SJSA1 (cell line): ENCODE measurements at places on chromosomes 5 and 9. TPM values are rescaled to one million over a fixed set of nuclear protein-coding genes. Genes with fewer than 3 reads are reported as not detected.

GRCh38 chr5:60540856-60541805 lies 158.8 kb downstream of the DEPDC1B start:
- no peaks in the 10 kb centered on the region for H3K36me3 ChIP-seq
- H3K4me3 ChIP-seq = no peak overlapping the region
- DNase-seq = no peak

DNA sequence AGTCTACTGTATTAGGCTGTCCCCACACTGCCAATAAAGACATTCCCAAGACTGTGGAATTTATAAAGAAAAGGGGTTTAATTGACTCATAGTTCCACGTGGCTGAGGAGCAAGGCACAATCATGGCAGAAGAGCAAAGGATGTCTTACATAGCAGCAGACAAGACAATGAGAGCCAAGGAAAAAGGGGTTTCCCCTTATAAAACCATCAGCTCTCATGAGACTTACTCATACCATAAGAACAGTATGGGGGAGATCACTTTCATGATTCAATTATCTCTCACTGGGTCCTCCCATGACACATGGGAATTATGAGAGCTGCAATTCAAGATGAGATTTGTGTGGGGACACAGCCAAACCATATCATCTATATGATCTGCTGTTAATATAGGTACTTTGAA lies 14.8 kb upstream of the FSTL4 start:
- H3K36me3 ChIP-seq = no peaks in the 10 kb centered on the region
- no peak overlapping the region for H3K4me3 ChIP-seq
- no peak overlapping the region for H3K27ac ChIP-seq
- DNase-seq = no peak
- H3K27me3 ChIP-seq = peaks cover 6% of the 10 kb centered on the region
- H3K4me1 ChIP-seq = no peaks in the 10 kb centered on the region

DNA sequence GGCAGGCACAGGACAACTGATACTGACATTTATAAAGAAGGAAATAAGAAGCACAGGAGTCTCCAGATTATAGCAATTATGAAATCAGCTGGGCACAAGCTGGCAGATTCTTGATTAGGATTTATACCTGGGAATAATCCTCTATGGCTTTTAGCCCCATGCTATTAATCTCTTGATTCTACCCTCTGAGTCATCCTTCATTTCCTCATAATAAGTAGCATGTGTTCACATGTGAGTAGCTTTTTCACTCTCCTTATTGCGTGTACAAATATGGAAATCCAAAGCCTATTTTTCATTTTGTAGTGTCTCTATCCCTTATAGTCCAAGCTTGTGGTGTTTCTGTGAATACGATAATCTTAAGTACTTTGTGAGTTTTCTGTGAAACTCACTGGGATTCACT lies 185.0 kb upstream of the PRLR start:
- no peaks in the 10 kb centered on the region for H3K27me3 ChIP-seq
- no peak overlapping the region for H3K27ac ChIP-seq
- H3K4me1 ChIP-seq = no peaks in the 10 kb centered on the region
- H3K36me3 ChIP-seq = no peaks in the 10 kb centered on the region
- no peak overlapping the region for H3K4me3 ChIP-seq
- DNase-seq = no peak

Gene CAVIN4
- 0.38 and 0.87 TPM in 2 replicates for total RNA-seq

DNA sequence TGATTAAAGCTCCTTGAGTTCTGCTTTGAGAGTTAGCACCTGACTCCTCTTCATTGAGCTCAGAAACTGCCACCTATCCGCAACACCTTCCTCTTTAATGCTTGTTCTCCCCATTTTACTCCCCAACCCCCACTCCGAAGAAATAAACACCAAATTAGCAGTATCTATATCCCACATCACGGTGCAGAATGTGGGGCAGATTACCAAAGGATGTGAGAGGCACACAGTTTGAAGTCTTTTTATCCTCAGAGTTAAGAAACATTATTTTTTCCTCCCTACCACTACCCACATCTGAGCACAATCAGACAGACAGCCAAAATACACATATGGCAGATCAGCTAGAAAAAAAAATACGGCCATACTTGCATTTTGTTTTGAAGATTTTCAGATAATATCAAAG lies 26.1 kb upstream of the IL7R start:
- H3K27me3 ChIP-seq = peaks cover 7% of the 10 kb centered on the region; the same call in 1 of the 2 replicates
- H3K27ac ChIP-seq = no peak overlapping the region
- H3K4me3 ChIP-seq = no peak overlapping the region
- no peak for DNase-seq
- no peaks in the 10 kb centered on the region for H3K36me3 ChIP-seq

Gene FSTL4
- 2.1 and 3.6 TPM in 2 replicates for total RNA-seq

DNA sequence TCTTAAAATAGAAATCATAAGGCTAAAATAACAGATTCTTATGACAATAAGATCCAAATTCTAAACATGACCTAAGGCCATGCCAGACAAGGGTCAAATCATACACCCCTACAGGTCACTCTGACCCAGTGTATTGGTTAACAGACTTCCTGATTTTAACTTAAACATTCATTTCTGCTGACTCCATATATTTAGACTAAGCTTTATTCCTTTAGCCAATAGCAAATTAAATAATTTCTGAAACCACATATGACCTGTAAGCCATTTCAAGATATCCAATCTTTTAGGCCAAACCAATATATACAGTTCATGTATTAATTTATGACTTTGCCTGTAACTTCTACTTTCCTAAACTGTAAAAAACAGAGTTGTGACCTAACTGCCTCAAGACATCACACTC lies 7.4 kb upstream of the SPINK13 start:
- H3K27ac ChIP-seq = no peak overlapping the region
- H3K4me1 ChIP-seq = no peaks in the 10 kb centered on the region
- DNase-seq = no peak
- no peaks in the 10 kb centered on the region for H3K36me3 ChIP-seq

Gene CYLC2
- not detected in 2 replicates for total RNA-seq

DNA sequence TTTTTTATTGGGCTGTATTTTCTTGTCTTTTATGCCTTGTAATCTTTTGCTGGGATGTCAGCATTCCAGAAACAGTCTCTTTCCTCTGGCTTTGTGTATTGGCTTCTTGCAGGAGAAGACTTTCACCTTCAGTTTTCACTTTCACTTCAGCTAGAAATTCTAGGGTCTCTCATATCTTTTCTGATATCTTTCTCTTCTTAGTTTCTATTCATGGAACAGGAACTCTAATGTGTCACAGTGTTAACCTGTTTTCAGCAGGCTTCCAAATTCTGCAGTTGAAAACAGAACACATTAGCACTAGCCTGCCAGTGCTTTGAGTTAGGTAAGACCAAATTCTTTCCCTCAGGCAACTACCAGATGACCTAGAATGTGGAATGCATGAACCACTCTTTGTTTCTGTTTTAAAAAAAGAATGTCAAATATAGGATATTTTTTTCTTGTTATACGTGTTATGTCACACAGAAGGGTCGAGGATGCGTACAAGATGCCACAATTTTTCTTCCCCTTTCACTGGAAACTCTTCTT lies 164.7 kb downstream of the TUSC1 start:
- H3K27ac ChIP-seq = no peak overlapping the region
- H3K4me3 ChIP-seq = no peak overlapping the region
- H3K36me3 ChIP-seq = no peaks in the 10 kb centered on the region
- no peak for DNase-seq

Gene IL5
- total RNA-seq = not detected in 2 replicates

Gene SURF1
- 44.5 and 45.0 TPM in 2 replicates for total RNA-seq

GRCh38 chr5:51961154-51961562 lies 577.9 kb downstream of the ISL1 start:
- no peaks in the 10 kb centered on the region; the same call in 1 of the 2 replicates for H3K27me3 ChIP-seq
- H3K36me3 ChIP-seq = no peaks in the 10 kb centered on the region
- no peak overlapping the region for H3K27ac ChIP-seq
- no peak for DNase-seq

Gene ZNG1C
- 20.6 and 67.3 TPM in 2 replicates for total RNA-seq

- H3K4me3 ChIP-seq = no peak overlapping the region
- H3K4me1 ChIP-seq = no peaks in the 10 kb centered on the region
- no peak overlapping the region for H3K27ac ChIP-seq
- H3K27me3 ChIP-seq = peaks cover 10% of the 10 kb centered on the region; the same call in 1 of the 2 replicates
- no peak for DNase-seq
These were observed 662.1 kb upstream of the FTMT start for GRCh38 chr5:121189342-121190305.
